ENCODE measurements at places on chromosomes 6 and 20.

- DNase-seq = no peak
These were observed 26.1 kb downstream of the NCOA7 start for GRCh38 chr6:125816828-125817280.

GRCh38 chr6:46011188-46012085, 4.2 kb downstream of the CLIC5 start:
- no peak for DNase-seq

DNA sequence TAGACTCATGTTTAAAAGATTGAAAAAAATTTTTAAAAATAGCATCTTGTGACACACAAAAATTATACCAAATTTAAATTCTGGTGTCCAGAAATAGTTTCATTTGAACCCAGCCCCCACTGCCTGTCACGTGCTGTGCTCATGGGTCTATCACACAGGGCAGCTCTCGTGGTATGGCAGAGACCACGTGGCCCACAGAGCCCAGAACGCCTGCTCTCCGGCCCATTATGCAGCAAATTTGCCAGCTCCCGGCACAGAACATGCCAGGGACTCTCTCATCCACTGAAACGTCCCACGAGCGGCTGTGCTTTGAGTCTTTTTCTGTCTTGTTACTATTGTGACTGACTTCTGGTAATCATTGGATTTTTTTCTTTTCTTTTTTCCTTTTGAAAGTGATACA, 224.3 kb downstream of the TTLL2 start:
- DNase-seq = no peak

DNA sequence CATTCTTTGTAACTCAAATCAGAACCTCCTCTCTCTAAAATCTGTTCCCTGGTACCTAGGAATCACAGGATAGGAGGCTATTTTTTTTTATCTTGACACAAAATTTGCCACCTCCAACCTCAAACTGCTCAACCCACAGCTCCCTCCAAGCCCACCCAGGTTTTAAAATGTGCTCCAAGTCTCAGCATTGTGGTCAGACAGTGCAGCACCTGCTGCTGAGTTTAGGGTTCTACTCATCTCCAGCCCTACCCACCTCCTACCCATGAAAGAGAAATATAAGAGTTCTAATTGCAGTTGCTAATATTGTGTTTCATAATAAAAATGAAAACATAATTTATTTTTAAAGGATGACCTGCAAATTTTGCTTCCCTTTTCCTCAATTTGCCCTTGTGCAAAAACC, 496.5 kb downstream of the MAFB start:
- no peak for DNase-seq

DNA sequence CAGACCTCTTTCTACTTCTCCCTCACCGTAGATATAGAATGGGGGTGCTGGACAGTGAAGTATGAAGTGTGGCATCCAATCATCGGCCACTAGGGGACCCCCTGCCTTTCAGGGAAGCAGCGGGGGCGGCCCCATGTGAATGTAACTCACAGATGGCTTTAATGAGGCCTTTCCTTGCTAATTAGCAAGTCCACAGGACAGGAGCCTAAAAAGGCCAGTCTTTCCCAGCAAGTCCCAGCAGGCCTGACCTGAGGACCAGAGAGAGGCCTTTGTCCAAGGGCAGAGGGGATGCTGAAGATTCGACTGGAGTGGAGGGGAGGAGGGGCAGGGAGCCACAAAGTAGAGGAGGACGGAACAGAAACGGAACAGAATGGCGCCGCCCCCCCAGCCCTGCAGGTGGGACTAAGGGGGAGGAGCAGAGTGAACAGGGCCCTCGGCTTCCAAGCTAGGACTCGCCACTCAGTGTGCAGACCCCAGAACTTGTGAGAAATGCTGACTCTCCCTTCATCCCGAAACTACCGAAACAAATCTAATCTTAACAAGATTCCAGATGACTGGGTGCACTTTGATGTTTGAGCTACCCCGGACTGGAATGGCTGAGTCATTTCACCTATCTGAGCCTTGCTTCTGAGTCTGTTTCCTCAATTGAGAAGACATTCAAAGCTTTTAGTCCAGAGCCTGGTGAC, 5.8 kb downstream of the C6orf132 start:
- no peak for DNase-seq

GRCh38 chr20:58713801-58714339, 21.3 kb downstream of the NPEPL1 start:
- peak; percentile 53 for DNase-seq

DNA sequence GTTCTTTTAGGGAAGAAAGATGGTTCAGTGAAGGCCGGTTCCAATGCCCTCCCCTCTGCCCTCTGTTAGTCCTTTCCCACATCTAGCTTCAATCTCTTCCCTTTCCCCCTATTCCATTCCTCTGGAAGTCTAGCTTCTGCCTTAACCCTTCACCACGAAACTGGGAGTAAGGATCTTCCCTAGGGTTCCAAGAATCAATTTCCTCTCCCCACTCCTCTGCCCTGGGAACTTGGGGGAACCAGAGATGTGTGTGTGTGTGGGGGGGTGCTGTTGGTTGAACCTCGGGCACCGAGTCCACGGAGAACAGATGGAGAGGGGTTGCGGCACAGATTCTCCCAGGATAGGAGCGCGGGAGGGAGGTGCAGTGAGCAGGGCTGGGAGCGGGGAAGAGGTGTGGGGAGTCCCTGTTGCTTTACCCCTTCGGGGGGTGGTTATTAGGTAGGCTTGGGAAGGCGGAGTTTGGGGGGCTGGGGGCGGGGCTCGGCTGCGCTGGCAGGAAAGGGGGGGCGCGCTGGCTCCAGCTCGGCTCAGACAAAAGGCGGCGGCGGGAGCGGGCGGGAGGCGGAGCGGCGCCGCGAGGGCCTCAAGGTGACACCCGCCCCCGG, at the start of gene TMEM151B:
Gene TMEM151B (plus strand): TSS at position 530 of the 605 bp plus-strand sequence. CDS start 293 bp downstream, outside the sequence.
- DNase-seq = no peak

GRCh38 chr20:2814076-2814475, 711 bp upstream of the C20orf141 start:
- DNase-seq = no peak

- no peak for DNase-seq
These were observed 77.0 kb upstream of the MAP3K7 start for GRCh38 chr6:90663873-90664272.

DNA sequence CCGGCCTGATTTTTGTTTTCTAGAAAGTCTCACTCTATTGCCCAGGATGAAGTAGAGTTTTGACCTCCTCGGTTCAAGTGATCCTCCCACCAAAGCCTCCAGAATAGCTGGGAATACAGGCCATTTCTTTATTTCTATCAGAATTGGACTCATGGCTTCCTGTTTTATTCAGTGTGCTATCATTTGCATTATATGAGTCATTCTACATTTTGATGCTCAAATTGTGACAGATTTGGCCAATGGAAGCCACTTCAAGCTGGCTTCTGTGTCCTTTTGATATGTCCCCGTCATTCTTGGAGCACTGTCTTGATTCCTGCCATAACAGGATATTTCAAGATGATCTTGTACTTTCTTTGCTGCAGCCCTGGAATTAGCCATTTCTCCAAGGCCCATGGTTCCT, 75.1 kb downstream of the CNBD2 start:
- DNase-seq = no peak

- DNase-seq = no peak
These were observed 77.8 kb downstream of the ESR1 start for GRCh38 chr6:151885234-151885633.

DNA sequence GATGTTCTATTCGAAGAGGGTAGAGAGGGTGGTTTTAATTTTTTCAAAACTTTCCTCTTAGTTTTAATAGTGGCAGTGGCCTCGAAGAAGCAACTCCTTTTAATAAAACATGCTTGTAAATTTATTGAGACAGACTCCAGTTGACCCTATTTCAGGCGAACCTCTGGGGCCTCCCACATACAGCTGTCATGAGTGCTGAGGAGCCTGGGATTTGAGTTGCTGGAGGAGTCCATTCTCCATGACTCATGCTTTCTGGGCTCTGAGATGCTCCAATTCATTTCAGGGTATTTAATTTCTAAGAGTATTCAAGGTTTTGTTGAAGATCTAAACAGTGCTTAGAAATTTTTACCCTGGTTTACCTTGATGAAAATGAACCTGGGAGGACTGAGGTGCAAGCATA, 580.4 kb downstream of the CBLN4 start:
- no peak for DNase-seq

DNA sequence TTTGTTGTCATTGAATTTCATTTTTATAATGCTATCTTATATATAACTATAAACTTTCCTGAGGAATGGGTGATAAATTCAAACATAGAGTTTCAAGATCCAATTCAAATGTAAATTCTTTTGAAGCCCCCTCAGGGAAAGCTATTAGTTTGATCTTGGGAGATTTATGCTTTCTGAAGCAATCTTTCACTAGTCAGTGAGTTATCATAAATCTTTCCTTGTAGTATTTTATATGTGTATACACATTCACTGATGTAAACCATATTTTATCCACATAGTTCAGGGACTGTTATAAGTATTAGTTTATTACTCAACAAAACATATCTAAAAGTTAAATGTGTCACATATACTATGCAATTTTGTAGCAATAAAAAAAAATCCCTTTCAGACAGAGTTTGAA, 2.9 kb upstream of the EPM2A start:
- DNase-seq = no peak
